Epithelial cell of prostate (primary cell): ENCODE measurements at places on chromosomes 4 and X.

DNA sequence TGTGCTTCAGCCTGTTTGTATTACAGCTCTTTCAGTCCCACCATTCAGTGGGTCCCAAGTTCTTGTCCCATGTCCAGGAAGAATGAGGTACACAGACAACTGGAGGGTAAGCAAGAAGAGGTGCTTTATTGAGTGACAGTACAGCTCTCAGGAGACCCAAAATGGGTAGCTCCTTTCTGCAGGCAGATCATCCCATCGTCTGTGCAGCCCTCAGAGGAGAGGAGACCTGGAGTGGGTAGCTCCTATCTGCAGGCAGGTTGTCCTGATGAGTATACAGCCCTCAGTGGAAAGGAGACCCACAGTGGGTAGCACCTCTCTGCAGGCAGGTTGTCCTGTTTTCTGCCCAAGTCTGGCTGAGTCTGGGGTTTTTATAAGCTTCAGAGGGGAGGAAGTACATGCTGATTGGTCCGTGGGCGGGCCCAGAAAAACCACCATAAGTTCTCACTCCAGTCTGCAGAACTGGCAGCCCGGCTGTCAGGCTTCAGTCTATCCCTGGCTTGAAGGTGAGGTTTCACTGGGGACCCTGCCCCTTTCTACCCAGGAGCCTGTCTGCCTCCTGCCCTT lies 18.0 kb downstream of the GRK4 start:
- DNase-seq, result no peak

DNA sequence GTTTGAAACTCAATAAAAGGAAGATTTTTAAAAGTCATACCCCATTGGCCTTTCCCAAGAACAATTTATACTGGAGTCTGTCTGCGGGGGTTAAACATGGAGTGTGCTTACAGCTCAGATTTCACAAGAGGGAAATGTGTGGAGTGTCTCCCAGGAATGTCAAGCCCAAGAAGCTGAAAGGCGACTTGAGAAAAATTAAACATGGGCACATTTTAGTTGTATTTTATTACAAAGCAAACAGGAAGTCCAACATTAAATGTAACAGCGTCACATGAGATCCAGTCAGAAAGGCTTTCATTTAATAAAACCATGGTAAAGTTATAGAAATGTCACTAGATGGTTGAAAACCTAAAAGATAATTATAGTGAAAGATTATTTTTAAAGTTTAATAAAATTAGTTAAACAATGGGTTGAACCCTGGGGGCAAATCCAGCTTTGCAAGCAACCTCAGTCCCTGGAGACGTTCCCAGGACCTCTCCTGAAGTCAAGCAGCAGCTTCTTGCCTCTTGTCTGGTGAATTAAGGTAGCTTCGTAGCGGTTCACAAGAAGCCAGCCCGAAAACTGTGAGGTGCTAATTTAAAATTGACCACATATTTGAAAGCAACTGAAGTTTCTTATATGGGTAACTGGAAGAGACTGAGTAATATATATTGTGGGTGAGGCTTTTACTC lies 168.4 kb upstream of the EDNRA start:
- no peak for DNase-seq

- no peak for DNase-seq
These were observed 59.1 kb downstream of the UCHL1 start for GRCh38 chr4:41315862-41316261.

DNA sequence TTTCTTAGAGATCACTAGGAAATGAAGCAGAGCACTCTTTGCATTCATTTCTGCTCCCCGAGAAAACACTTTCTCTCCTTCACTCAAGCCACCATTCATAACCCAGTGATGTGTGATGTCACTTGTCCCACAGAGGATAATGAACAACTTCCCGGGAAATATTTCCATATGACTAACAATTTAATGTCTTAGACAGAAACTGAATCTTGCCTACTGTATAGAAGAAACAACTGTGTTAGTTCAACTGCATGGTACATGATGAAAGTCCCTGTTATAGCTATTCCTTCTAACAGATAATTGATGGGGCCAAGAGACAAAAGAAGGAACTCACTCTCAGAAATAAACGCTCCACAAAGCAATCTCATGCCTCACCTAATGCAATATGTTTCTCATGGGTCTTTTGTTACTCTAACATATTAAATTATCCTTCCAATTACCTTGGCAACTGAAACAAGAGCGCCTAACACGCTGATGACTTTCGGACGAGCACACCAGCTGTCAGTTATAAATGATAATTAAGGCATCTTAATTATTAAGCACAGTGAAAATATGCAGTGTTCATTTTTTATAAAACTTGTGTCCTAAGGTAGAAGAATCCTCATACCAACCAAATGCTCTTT lies 113.7 kb upstream of the TLR3 start:
- DNase-seq, result no peak

- no peak for DNase-seq
These were observed 25.6 kb downstream of the ZRSR2 start for GRCh38 chrX:15815779-15816437.

DNA sequence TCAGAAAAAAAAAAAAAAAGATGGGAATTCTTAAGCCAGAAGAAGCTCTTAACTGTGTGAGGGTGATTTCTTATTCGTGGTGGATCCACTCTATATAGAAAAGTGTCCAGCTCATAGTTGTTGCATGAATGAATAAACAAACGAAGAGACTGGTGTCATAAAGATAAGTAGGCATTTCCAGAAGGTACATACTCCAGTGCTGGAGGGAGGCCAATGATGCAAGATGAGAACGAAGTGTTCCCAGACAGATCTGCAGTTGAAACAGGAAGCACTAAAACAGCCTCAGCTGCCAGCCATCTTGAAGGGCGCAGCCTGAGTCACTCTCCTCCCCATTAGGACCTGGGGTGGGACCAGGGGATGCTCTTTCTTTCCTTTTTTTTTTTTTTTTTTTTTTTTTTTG lies 47.4 kb upstream of the HOPX start:
- peak; percentile 50 for DNase-seq

DNA sequence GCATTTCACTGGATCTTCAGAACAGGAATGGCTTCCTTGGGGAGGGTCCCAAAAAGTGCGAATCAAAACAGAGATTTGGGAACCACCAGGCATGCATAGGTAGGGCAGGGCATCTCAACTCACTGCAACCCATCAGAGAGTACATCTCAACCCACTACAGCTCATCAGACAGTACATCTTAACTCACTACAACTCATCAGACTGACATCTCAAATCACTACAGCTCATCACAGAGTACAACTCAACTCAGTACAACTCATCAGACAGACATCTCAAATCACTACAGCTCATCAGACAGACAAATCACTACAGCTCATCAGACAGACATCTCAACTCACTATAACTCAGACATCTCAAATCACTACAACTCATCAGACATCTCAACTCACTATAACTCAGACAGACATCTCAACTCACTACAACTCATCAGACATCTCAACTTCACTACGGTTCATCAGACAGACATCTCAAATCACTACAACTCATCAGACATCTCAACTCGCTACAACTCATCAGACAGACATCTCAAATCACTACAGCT lies 47.5 kb upstream of the CLDN34 start:
- no peak for DNase-seq

- DNase-seq, result no peak
These were observed 82.8 kb downstream of the CPZ start for GRCh38 chr4:8675383-8675782.

DNA sequence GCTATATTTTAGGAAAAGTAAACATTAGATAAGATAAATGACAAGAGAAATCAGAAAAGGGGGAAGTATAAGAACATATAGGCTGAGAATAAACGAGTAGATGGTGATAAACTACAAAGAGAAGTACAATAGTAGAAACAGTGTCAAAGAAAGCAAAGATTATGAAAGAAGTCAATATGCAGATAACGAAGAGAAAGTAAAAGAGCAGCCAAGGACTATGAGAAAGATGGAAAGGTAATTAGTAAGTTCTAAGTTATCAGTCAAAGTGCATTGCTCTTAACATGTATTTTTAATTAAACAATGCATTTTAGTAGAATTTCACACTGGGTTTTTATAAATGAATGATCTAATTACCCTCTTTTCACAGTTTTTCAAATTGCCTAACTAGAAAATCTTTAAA lies 1801.3 kb upstream of the PCDH10 start:
- DNase-seq, result no peak

DNA sequence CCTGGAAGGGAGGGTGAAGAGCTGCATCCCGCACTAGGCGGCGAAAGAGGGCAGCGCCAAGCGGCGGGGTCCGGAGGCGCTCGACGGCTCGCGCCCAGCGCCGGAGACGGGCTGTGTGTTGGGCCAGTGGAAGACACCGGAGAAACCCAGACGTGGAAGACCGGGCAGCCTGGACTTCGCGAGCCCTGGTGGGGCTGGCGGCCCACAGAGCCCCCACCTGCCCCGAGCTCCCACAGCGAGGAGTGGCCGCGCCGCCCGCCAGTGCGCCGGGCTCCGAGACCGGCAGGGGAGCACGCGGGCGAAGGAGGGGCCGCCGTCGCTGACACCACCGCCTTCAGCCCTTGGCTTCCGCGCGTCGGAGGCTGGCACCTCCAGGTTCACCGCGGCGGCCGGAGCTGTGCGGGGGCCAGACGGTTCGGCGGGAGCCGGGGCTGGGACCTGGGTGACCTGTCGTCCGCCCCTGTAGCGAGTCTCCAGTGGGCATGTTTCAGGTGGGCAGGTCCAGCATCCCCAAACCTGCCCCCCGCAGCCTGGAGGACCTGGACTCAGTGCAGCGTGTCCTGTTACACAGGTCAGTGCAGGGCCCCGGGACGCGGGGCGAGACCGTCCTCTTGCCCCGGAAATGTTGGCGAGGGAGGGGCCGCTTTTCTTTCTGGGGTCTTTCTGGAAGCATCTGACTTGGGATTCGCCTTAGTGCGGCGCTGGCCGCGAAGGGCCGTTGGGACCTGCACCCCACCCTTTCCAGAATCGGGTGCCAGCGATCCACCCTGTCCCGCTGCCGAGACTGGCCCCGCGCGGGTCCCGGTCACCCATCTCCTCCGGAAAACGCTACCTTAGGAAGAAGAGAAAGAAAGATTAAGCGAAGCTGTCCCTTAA lies 9.6 kb upstream of the INTU start:
- no peak for DNase-seq

DNA sequence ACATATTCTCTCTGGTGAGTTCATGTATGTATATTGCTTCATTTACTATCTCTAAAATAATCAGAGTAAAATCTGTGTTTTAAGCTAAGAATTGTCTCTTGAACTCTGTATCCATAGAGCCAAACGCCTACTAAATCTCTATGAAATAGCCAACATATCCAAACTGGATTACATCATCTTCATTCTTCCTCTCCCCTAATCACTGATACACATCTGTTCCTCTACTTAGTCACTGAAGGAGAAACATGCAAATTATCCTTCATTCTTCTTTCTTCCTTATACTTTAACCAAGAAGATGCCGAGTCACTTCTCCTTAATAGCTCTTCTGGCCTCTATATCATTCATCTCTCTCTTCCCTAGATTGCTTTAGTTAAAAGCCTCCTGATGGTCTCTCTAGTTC lies 630.4 kb upstream of the FTHL17 start:
- DNase-seq, result no peak

GRCh38 chr4:38162240-38162784 lies 202.1 kb downstream of the PTTG2 start:
- DNase-seq, result no peak

- DNase-seq, result no peak
These were observed 3.1 kb upstream of the CSN3 start for GRCh38 chr4:70239131-70239883.

DNA sequence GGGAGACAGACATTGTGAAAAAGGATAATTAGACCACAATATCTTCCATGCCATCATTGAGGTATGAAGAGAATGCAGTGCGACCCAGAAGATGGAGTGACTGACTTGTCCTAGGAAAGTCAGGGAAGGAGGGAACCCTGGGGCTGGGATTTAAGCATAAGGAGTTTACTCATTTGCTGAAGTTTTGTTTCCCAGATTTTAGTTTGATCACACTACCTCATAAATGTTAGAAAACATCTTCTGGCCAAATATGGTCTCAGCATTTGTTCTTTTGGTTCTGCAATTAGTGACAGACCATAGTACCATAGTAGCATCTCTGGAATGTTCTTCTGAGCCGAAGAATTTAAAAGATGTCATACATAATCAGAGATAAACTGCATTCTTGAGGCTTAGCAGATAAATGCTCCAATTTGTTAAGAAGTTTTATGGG lies 96.5 kb upstream of the PGRMC2 start:
- DNase-seq, result no peak

- no peak for DNase-seq
These were observed 23.8 kb downstream of the FLNA start for GRCh38 chrX:154350429-154351182.

GRCh38 chr4:158035662-158036195 lies 137.1 kb downstream of the GASK1B start:
- no peak for DNase-seq

DNA sequence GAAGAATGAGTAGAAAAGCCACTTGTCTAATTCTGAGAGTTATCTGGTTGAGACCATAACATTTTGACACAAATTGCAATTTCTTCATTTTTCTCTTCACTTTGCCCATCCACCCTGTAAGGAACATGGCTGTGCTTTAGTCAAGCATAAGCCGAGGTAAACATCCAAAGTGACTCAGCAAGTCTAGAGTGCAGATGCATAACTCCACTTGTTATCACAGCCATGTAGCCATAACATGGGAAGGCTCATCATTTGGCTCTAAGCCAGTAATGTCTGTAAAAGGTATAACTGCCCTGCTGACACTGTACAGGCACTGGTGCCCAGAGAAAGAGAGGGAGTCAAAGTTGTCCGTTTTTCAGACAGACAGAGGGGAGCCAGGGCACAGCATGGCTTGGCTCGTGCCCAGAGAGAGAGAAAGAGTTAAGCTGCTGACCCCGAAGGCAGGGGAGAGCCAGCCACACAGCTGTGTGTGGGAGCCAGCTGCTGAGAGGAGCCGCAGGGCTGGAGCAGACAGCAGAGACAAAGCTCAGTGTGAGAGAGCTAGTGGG lies 76.9 kb upstream of the EXOC1L start:
- no peak for DNase-seq

- no peak for DNase-seq
These were observed 341.7 kb upstream of the FAT1 start for GRCh38 chr4:187065396-187065795.

DNA sequence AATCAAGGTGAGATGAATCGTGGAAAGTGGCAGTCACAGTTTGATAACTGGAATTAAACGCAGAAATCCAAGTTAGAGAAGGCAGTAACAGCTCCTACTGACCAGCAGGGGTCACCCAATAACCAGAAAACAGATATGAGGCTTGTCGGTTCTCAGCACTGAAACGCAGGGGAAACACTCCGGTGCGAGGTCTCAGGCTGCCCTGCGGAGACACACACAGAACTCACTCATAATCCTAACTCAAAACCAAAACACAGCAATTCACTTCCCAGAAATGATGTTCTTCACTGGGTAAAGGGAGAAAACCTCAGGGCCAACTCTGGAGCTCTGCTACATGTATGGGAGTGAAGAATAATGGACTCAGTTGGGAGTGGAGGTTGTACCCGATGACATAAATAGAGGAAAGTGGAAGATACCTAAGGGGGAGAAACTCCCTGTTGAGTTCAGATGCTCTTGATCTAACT lies 384.4 kb downstream of the RAPGEF2 start:
- peak; percentile 18 for DNase-seq

- DNase-seq, result no peak
These were observed 1.8 kb downstream of the ZFYVE28 start for GRCh38 chr4:2416564-2417225.
